ENCODE measurements at places on chromosomes 3 and 15.

DNA sequence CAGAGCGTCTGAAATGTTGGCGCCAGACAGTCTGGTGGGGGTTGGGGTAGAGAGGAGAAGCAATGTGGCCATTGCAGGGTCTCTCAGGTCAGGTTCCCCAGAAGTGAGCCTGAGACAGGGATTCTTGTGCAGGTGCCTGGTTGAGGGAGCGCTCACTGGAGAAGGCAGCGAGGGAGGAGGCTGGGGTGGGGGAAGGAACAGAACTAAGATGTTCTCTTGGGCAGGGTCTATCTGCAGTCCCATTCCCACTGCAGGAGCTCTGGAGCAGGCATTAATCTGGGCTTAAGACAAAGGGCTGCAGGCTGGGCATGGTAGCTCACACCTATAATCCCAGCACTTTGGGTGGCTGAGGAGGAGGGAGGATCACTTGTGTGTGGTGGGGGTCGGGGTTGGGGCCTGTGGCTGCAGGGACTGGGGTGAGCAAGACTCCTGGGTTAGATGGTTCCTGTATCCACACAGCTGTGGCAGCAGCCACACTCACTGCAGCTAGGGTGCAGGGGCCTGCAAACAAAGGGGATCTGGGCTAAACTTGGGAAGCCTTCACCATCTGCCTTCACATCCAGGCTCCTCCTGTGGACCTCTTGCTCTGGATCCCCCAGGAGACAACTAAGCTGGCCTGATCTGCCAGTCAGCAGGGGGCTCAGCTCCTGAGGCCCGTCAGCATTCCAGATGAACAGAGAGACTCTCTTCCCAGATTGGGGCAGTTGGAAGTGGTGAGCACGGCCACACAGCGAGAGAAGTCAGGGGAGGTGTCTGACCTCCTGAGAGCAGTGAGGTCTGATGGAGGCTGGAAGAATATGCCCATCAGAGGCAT lies 172.5 kb downstream of the ABHD5 start:
- DNase-seq, result no peak

DNA sequence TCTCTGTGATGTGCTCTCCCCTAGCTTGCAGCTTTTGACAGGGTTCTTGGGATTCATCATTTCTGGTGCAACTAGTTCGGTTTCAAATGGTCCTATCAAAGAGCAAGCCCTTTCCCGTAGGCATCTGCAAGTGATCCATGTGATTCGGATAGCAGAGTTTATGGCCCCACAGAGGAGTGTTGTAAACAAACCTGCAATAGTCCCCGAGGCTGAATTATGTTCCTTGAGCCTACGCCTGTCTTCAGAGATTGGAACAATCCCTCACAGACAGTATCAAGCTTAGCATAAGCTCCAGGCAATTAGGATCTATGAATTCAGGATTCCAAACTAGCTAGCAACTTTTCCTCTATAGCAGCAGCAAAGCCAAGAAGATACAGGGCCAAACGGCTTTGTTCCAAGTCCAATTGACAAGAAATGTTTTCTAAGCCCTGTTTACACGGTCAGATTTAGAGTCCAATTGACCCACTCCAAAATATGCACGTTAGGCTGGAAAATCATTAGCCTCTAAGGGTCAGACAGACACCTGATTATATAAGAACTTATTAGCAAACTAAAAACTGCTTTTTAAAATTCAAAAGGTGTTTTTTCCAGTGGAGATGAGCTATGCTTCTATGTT lies 24.8 kb downstream of the LNP1 start:
- no peak for DNase-seq

GRCh38 chr15:87728998-87729397 lies 527.5 kb downstream of the NTRK3 start:
- DNase-seq, result no peak

DNA sequence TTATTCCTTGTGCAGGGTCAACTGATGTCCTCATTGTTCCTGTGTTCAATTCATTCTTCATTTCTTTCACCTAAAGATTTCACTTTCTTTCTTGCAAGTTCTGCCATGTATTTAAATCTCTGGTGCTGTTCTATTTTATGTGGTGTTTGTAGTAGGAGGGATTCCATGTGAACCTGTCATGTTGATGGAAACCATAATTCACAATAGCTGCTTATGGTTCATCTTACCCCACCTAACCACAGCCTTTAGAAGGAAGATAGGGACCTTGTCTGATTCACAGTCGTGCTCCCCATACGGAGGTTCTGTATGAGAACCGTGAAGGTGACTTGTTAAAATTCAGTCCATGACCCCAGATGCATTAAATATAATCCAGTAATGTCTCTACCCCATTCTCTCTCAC lies 21.9 kb downstream of the SLCO2A1 start:
- DNase-seq, result no peak

- no peak for DNase-seq
Measured at GRCh38 chr3:122795674-122796195, 866 bp downstream of the SLC49A4 start.

GRCh38 chr15:89326316-89326715 lies 8.3 kb downstream of the POLG start:
- DNase-seq, result no peak

GRCh38 chr15:23384371-23384770 lies 29.8 kb downstream of the GOLGA8S start:
- no peak for DNase-seq

- DNase-seq, result no peak
Measured at GRCh38 chr3:140931801-140932200, 9.8 kb upstream of the SLC25A36 start.

- no peak for DNase-seq
Measured at GRCh38 chr15:46723308-46723707, 994.0 kb upstream of the SEMA6D start.

GRCh38 chr3:183192650-183193300 lies 30.2 kb upstream of the LAMP3 start:
- DNase-seq, result no peak

DNA sequence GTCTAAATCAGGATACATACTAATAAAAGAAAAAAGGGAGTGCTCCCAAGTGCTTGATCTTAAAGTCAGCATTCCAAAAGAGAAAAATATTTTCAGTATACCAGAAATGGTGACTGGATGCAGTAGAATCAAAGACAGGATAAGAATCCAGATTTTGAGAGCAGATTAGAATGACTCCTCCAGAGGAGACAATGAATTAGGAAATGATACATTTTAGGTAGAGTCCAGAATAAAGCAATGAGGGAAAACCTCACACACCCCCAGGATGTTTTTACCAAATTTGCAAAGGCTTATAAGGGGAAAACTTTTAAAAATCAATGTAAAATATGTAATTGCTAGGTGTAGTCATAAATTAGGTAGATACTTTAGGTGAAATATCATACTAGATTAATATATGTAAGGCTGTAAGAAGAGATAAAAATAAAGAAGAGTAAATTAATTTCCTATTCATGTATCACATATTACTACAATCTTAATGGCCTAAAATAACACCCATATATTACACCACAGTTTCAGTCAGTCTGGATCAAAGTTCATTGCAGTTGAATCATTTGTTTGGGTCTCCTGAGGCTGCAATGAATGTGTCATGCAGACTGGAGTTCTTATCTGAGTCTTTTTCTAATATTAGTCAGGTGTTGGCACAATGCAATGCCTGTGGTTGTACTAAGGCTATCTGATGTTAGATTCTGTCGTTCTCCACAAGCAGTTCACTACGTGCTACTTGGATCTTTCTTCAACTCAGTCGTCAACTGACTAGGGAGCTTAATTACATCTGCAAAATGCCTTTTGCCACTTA lies 547.8 kb upstream of the EPHA6 start:
- no peak for DNase-seq

GRCh38 chr3:108008931-108009639 lies 81.7 kb downstream of the CD47 start:
- DNase-seq, result no peak

DNA sequence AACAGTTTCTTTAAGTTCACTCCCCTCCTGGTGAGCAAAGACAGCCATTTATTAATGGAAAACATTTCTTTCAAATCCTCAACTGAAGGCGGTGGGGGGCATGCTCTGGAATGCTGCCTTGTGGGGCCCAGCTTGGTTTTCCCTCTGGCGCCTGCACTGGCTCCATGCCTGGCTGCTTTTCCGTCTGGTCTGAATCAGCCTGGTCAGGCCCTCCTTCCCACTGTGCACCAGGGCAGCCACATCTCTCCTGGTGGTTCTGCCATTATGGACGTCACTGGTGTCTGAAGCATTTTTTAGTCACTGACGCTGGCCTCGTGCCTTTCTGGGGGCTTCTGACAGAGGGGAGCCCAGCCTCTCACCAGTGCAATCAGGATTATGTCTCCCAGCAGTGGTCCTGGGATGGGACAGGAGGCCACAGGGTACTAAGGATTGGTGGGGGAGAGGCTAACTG lies 57.6 kb upstream of the APEH start:
- no peak for DNase-seq

- no peak for DNase-seq
Measured at GRCh38 chr3:140394488-140395133, 283.3 kb upstream of the TRIM42 start.

- no peak for DNase-seq
Measured at GRCh38 chr15:27491666-27492621, 521.0 kb downstream of the GABRG3 start.

DNA sequence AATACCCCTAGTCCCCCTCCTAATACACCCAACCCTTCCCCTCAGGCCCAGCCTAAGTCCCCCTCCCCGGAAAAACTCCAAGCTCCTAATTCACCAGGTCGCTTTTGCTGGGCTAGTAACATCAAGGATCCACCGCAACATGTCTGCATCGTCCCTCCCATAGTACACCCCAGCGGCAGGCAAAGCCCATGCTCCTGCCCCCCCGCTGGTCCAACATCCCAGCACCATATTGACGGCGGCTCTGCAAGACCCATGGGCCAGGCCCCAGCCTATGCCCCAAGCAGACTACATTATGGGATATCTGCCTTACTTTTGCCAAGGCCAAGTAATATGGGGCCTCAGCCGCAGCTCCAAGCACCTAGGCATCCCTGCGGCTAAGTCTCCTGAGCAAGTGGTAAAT lies 33.5 kb downstream of the ZNF589 start:
- no peak for DNase-seq

Measured in activated naive CD4-positive, alpha-beta T cell treated with Interleukin-2 at 50 U/mL for 16 hours (primary cell).